GM19239 (cell line): ENCODE measurements at places on chromosomes 7 and 10.
A peak's percentile ranks its signal among the peaks of the same experiment; 100 is the strongest.

- no peak for DNase-seq
Observed at GRCh38 chr7:107995184-107996071, 7.5 kb downstream of the LAMB1 start.

DNA sequence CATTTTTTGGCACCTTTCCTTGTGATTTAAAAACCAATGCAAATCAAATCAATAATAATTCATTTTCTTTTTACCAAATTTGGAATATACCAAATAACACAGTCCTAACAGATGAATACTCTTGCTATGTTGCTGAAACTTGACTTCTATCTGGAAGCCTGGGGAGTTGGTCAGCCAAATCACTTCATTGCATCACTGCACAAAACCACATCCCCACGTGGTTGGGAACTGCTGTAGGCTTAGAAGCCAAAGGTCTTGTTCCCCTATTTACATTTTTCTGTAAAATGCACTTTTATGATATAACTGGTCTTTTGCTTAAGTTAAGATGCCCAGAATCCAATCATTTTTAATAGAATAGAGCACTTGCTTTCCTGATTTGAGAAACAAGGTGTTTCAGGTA lies 15.2 kb downstream of the GPR85 start:
- DNase-seq = no peak

- peak; percentile 92 for DNase-seq
Observed at GRCh38 chr7:26151953-26152781, at the start of gene NFE2L3. Gene NFE2L3 (plus strand): TSS chr7:26152198. CDS start chr7:26152499, 301 bp downstream.

DNA sequence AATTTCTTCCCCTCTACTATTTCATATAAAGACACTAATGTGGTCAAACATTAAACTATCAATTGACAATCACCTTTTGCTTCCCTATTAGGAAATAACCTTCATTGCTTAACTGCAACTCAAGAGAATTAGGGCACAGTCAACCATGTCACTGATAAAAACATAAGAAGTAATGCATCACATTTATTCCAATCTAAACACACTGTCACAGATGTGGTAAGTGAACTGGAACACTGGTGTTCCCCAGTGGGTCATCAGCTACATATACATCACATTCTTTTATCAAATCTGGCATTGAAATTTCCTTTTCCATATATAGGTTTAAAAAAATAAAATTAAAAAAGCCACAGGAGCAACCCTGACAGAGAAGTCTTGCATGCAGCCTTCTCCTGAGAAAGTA lies 3.7 kb downstream of the TRIL start:
- no peak for DNase-seq

DNA sequence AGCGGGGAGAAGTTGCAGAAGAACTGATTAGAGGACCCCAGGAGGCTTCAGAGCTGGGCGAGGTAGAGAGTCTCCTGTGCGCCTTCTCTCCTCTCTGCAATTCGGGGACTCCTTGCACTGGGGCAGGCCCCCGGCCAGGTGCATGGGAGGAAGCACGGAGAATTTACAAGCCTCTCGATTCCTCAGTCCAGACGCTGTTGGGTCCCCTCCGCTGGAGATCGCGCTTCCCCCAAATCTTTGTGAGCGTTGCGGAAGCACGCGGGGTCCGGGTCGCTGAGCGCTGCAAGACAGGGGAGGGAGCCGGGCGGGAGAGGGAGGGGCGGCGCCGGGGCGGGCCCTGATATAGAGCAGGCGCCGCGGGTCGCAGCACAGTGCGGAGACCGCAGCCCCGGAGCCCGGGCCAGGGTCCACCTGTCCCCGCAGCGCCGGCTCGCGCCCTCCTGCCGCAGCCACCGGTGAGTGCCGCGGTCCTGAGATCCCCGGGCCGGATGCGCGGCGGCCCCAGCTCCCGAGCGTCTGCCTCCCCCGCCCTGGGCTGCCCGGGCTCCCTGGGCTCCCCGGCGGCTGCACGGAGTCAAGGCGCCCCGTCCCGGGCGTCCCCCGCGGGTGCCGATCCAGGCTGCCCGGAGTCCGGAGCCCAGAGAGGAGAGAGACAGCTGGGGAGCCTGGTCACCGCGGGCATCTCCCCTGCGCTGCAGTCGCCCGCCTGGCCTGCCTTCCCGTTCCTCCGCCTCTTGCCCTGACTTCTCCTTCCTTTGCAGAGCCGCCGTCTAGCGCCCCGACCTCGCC lies at the start of gene PLAU:
Gene PLAU (plus strand): TSS at position 369 of the 789 bp plus-strand sequence. CDS start 424 bp downstream, outside the sequence.
- peak; percentile 33 for DNase-seq

DNA sequence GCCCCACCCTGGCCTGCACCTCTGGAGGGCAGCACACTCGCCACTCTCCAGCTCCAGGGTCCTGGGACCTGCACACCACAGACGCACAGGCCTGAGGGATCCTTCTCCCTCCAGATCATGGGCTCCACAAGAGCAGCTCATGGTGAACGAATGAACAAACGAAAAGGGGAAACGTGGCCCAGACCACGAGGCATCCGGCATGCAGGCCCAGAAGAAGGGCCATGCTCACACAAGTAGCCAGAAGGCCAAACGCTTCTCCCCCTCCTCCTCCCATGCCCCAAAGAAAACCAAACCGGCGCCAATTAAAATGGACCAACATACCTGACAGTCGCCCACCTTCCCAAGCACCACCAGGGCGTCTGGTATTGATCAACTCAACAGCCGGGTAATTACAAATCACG lies 30.4 kb downstream of the MAD1L1 start:
- DNase-seq = no peak

DNA sequence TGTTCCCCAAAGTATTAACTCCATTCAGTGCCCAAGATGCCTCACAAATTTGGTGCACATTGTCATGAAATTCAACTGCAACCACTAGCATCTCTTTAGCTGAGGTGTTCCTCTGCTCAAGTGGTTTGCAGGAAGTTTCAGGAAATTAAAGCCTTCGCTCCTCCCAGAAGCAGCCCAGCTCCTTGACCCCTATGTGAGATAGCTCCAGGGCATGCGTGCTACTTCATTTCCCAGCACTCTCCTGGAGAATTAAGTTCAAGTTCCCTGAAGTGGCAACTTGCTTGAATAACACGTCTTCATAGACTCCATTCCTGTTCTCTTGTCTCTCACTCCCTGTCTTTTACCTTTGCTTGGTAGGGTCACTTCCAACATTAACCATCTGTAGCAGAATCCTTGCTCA lies 750.3 kb downstream of the REEP3 start:
- no peak for DNase-seq
